ENCODE measurements at places on chromosomes 1 and 21. TPM values are rescaled to one million over a fixed set of nuclear protein-coding genes. Genes with fewer than 3 reads are reported as not detected.

GRCh38 chr1:45443580-45444446 is 47.1 kb downstream of the TESK2 start:
- no peaks in the 10 kb centered on the region for H3K27me3 ChIP-seq
- H3K27ac ChIP-seq, result no peak overlapping the region
- H3K4me1 ChIP-seq, result peaks cover 11% of the 10 kb centered on the region
- DNase-seq, result no peak

GRCh38 chr1:158604968-158605367 is at the start of gene OR10Z1:
Gene OR10Z1 (plus strand): TSS chr1:158605268. CDS start chr1:158606439, 1,171 bp downstream.
- no peaks in the 10 kb centered on the region for H3K27me3 ChIP-seq
- no peaks in the 10 kb centered on the region for H3K4me1 ChIP-seq
- no peaks in the 10 kb centered on the region for H3K36me3 ChIP-seq
- H3K27ac ChIP-seq, result no peak within 1 kb of the TSS
- DNase-seq, result no peak

DNA sequence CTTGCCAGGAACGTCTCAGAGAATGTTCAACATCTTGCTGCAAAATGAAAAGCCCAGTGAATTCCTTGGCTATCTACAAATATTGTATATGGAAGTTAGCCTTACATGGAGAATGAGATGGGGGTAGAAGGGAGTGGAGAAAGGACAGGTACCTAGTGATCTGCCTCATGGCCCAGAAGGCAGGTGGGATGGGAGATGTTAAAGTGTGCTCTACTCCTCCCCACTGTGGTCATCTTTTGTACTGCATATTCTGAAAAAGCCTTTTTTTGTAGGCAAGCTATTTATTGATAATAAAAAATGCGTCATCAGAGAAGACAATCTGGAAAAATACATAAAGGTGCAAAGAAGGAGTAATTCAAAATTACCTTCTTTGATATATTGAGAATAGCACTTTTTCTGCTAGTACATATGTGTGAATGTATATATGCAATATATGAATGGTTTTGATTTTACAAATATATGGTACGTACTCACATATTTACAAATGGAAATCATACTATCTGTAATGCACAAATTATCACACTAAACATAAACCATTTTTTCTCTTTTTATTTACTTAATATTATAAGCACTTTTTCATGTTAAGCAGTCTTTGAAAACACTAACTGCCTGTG is 19.1 kb upstream of the SLC5A9 start:
- no peak overlapping the region for H3K27ac ChIP-seq
- H3K36me3 ChIP-seq, result no peaks in the 10 kb centered on the region
- DNase-seq, result no peak
- H3K27me3 ChIP-seq, result no peaks in the 10 kb centered on the region

GRCh38 chr1:24308365-24309015 is 10.7 kb upstream of the GRHL3 start:
- no peaks in the 10 kb centered on the region for H3K4me1 ChIP-seq
- no peak overlapping the region for H3K27ac ChIP-seq
- no peaks in the 10 kb centered on the region for H3K36me3 ChIP-seq
- DNase-seq, result no peak
- no peak overlapping the region for H3K4me3 ChIP-seq
- peaks cover 21% of the 10 kb centered on the region for H3K27me3 ChIP-seq

GREM2 gene
- total RNA-seq, result 0.39 TPM
